ENCODE measurements at places on chromosomes 6 and 20. TPM values are rescaled to one million over a fixed set of nuclear protein-coding genes. Genes with fewer than 3 reads are reported as not detected.

DNA sequence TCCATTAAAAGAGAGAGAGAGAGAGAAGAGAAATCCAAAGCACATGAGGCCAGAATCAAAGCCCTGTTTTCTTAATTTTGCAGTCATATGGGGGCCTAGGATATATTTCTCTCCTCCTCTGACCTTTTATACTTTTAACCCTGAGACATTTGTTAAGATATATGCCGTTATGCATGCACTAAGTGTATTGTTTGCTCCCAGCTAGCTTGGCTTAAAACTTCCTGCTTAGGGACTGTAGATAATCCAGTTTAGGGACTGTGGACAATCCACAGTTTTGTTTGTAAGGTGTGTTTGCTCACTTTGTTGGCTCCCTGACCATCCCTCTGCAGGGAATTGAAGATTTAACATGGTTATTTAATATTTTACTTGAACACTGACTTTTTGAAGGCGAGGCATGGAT is 166.3 kb upstream of the TSHZ2 start:
- ATAC-seq, result no peak

DNA sequence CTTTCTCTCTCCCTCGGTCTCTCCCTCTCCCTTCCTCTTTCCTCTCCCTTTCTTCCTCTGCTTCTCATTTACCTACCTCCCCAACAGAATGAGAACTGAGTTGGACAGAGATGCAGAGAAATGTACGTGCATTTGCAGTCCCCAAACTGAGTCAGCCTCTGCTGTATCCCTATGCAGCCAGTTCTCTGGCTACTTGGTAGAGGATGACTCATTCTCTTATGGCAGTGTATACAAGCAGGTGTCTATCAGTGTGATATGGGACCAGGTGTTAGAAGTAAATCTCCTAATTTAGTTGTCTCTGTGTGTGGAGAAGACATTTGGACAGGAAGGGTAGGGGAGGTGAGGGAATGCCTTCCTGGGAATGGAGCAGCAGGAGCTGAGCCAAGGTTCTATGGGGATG is 470.8 kb downstream of the CD109 start:
- no peak for ATAC-seq

GRCh38 chr6:31763619-31763940 is 1.1 kb downstream of the SAPCD1 start:
- ATAC-seq, result no peak

DNA sequence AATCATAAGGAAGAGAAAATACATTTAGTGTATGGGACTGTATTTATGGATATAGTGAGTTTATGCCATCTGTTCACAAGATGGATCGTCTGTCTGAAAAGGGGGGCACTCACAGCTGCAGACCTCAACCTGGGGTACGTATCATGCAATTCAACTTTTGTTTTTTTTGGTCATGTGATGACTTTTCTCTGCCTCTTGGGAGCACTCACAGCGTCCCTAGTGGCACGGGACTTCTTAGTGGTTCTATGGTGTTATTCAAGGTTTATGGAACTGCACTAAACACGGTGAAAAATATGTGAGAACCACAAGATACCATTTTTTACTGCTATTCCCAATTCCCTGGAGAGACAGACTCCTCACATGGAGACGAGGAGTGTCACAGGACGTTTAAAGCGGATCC is 60.4 kb upstream of the MPC1 start:
- no peak for ATAC-seq

DNA sequence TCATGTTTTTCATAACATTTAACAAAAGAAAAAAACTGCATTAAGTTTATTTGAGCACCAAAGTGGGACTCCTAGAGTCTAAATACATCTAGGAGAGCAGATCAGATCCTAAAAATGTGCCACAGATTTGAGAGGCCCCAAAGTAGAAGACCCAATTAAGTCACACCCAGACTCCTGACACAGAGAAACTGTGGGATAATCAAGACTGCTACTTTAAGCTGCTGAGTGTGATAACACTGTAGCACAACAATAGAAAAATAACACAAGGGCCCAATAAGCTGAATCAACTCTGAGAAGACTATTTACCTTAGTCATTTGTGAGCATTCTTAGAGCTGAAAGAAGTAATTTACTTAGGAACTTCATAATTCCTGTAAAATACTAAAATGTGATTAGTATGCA is 26.0 kb downstream of the TRDN start:
- no peak for ATAC-seq

GRCh38 chr20:9478771-9479170 is 35.6 kb upstream of the LAMP5 start:
- no peak for ATAC-seq

- no peak for ATAC-seq
Observed at GRCh38 chr20:50434653-50435396, 75.4 kb upstream of the PTPN1 start.

- ATAC-seq, result no peak
Observed at GRCh38 chr20:43903953-43904826, 10.5 kb upstream of the TOX2 start.

DNA sequence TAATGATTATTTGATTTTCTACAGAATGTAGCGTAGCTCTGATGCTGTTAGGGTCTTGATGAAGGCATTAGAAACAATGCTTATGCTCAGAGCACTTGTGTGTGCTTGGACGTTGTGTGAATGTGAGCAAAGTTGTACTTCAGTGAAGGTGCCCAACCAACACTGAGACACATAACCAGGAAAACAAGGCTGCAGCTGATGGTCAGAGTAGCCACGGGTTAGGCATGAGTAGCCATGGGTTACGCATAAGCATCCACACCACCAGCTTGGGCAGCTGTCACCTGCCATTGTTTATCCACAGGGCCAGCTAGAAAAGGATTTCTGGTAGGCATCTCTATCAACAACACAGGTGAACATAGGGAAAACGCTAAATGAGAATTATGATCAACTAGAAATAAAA is 326.6 kb downstream of the NRN1 start:
- no peak for ATAC-seq

DNA sequence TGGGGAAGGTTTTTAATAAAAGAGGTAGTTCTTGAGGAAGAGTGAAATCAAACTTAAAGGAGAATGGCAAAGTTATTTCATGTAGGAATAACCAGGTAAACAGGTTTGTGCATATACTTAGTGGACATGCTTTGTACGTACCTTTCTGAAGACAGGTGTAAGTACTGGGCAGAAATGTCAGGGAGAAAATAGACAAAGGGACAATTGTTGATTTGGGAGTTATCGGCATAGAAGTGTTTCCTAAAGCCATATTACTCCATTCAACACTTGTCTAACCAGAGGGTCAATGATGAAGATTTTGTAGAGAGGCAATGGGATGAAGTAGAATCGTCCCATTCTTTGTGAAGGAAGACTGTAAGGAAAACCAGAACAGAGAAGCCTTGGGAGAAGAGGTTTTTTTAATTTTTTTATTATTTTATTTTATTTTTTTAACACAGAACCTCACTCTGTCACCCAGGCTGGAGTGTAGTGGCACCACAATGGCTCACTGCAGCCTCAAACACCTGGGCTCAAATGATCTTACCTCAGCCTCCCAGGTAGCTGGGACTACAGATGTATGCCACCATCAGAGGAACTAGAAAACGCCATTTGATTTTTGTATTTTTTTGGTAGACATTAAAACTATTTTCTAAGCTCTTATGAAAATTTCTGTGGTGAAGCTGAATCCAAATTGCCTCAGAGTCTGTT is 18.0 kb downstream of the SMAP1 start:
- ATAC-seq, result no peak

DNA sequence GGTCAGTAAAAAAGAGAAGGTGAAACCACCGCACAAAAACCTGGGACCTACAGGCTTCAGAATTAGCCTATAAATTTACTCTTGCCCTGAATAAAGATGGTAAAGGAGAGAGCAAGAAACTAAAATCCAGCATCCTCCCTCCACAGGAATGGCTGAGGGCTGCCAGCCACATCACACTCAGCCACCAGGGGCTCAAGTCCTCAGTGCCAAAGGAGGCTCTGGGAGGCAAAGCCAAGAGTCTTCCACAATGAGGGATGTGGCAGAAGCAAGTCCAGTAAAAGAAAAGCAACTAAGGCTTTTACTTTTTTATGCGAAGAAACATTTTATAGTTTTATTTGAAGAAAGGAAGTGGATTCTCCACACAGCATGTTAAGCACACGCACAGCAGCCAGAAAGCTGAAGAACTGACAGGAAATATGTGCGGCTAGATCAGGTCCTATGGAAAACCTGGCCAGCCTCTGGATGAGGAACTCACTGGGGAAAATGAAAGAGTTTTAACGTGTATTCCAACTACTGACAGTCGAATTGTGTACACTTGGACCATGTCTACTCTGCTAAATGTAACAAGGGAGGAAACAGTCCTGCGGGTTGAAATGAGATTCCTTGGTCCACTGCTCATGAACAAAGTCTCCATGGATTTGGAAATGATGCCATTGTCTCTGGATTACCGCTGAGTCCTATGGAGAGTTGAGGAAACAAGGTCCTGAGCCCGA is 219.4 kb upstream of the SSTR4 start:
- ATAC-seq, result no peak

- ATAC-seq, result no peak
Observed at GRCh38 chr6:29620630-29621029, 12.4 kb downstream of the GABBR1 start.

- ATAC-seq, result no peak
Observed at GRCh38 chr6:138719011-138719635, 54.4 kb upstream of the CCDC28A start.

DNA sequence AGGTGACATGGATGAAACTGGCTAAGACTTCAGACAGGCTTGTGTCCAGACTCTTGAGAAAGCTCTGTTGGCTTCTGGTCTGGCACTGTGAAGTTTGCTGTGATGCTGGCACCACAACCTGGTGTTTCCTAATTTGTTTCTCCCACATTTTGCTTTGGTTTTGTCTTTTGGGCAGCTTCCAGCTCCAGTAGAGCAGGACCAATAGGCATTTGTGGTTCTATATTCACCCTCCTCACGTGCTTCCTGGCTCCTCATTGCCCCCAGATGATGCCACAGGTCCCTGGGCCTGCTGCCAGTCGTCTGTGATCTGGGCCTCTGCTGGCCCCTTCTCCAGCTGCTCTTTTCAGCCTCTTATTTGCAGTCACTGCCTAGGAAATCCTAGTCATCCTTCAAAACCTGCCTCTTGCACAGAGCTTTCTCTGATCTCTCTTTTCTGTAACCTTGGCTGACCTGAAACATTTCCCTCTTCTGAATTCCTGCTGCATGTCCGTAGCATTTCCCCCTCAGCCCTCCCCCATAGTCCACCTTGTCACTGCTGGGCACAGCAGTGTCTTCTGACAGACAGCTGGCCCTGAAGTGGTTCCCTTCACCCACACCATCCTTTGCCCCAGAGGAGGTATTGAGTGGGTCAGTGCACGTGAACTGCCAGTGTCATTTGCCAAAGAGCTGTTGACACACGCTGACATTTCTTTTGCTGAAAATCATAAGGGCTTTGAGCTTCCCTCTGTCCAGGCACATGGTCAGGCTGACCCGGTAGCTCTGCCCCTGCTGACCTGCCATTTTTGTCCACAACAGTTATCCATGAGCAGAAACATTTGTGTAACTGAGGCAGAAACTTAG is 63.0 kb downstream of the PTPN1 start:
- ATAC-seq, result no peak

GRCh38 chr6:116393430-116393829 is 22.7 kb downstream of the DSE start:
- ATAC-seq, result peak; percentile 62

DNA sequence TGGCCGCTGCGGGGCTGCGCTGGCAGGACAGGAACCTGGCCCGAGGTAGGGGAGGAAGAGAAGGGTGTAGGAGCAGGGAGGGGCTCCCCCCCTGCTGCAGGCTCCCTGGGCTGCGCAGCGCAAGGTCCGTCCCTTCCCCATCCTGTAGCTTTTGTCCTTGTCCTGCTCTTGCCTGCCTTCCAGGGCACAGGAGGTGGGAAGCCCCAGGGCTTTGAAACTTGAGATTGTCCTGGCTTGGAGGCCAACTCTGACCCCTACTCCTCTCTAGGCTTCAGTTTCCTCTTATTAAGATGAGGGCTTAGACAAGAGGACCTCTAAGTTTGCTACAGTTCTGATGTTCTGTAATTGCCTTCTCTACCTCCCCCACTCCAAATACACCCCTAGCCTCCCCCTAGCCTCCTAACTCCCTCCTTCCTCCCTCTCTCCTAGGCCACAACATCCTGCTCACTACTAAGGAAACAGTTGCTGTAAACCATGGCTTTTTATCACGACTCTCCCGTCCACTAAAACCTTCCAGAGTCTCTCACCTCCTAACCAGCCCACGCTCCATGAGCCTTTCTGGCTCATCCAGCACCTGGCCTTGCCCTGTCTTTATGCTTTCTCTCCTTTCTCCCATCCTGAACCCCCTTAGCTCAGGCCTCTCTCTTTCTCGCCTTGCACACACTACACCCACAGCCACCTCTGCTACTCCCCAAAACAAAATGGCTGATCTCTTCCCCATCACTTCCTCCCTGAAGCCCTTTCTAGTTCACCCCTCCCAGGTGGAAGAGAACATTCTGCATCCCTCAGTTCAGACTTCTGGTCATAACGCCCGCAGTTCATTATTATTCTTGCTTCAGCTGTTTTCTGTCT is 10.2 kb downstream of the UNC5CL start:
- peak; percentile 63 for ATAC-seq

GRCh38 chr6:166484863-166485262 is 101.6 kb downstream of the RAMACL start:
- ATAC-seq, result no peak

DNA sequence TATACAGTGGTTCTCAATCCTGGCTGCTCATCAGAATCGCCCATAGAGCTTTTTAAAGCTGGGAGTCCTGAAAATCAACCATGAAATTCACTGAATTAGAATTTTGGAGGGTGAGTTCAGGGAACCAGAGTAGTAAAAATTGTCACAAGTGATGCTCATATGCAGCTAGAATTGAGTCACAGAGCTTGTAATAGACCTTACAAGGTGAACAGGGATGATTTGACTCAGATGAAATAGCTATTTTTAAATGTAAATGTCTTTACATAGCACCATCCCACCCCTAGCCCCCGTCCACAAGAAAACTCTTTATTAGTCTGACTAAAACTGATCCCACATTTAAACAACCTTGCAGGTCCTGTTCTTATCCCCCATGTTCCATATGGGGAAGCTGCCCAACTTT is 531.7 kb downstream of the LMBRD1 start:
- ATAC-seq, result no peak

DNA sequence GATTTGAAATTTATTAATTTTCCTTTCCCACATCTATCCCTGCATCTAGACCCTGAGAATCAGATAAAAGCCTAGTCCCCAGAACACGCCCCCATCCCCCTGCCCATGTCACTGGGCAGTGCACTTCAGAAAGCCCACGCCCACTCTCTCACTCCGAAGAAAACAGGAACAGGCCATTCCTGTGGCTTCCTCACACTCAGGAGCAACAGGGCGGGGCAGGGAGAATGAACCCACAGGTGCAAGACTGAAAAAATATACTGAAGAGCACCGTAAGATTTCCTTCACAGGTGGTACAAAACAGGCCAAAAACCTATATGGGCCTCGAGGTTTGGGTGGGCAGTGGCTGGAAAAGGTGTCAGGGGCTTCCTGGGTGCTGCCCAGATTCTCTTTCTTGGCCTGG is 3.4 kb downstream of the OXT start:
- ATAC-seq, result no peak

Gene ZNF311
- 0.71 TPM for total RNA-seq

Gene KCNK5
- 8.9 TPM for total RNA-seq

Gene HAO1
- total RNA-seq, result not detected

Gene TAF8
- total RNA-seq, result 48.8 TPM

Gene ATAT1
- 12.3 TPM for total RNA-seq

Gene COX4I2
- total RNA-seq, result not detected

Gene ADGRG6
- 0.11 TPM for total RNA-seq

Gene SPO11
- total RNA-seq, result not detected
